DMS79 (cell line): ENCODE measurements at places on chromosomes 1 and 21.

- no peak for DNase-seq
Measured at GRCh38 chr1:28965271-28965870, 51.0 kb downstream of the EPB41 start.

- no peak for DNase-seq
Measured at GRCh38 chr1:114715952-114716303, 643 bp downstream of the NRAS start.

DNA sequence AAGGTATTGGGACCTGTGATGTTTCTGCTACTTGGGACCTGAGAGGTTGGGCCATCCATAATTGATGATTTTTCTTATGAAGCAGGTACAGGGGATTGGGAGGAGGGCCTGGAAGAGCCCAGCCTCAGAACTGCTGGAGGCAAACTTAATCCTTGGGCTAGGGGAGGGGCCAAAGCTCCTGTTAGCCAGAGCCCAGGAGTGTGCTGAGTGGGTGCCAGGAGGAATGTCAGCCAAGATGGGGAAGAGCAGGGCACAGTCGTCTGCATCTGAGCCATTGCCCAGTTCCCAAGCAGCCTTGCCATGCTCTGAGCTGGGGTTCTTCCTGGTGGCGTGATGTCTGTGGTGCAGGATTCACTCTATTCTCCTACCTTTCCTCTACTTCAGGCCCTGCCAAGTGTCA lies 5.8 kb downstream of the MAPKAPK2 start:
- DNase-seq = no peak

DNA sequence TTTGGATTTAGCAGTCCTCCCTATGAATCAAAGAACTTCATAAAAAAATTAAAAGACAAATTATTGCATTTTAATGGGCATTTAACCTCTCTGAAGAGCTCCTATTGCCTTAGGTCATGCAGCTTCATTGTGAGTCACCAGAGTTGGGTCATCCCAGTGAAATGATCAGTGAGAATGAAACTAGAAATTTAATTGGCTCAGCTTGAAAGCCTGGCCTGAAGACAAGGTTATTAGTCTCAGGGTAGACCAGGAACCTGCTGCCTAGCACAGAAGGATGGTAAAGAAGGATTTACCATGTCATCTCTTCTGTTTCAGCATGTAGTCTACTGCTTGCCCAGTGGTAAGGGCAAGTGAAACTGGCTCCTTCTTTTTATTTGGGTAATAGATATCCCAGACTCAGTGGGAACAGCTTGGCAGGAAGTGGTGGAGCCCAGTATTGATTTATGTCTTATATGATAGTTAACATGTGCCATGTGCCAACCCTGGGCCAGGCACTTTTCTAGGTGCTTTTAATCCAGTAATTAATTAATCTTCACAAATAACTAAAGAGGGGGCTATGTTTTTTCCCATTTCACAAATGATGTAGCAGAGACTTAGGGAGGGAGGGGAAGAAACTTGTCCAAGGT lies 23.6 kb downstream of the LAMC2 start:
- DNase-seq = no peak

GRCh38 chr1:181131255-181131941 lies 42.9 kb downstream of the IER5 start:
- no peak for DNase-seq

DNA sequence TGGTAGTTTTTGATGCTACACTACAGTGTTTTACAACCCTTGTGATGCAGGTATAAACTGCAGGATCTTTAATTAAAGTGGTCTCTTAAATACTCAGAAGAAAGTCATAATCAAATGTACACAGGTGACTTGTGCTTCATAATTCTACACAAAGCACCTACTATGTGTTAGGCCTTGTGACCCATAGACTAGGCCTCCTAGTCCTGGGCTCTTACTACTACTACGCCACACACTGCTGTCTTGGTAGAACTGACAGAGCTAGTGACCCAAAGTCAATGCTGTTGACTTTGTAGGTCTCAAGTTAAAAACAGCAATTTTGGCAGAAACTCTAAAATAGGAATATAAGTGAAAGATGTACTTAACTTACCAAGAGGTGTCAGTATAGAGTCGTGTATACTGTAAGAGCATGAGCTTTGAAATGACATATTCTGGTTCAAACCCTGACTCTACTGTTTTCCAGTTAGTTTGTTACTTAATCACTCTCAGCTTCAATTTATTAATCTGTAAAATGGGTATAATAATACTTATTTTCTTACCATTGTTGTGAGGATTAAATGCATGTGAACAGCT lies 48.6 kb upstream of the LMO4 start:
- DNase-seq = no peak

- no peak for DNase-seq
Measured at GRCh38 chr1:188668083-188668482, 1809.6 kb downstream of the BRINP3 start.

DNA sequence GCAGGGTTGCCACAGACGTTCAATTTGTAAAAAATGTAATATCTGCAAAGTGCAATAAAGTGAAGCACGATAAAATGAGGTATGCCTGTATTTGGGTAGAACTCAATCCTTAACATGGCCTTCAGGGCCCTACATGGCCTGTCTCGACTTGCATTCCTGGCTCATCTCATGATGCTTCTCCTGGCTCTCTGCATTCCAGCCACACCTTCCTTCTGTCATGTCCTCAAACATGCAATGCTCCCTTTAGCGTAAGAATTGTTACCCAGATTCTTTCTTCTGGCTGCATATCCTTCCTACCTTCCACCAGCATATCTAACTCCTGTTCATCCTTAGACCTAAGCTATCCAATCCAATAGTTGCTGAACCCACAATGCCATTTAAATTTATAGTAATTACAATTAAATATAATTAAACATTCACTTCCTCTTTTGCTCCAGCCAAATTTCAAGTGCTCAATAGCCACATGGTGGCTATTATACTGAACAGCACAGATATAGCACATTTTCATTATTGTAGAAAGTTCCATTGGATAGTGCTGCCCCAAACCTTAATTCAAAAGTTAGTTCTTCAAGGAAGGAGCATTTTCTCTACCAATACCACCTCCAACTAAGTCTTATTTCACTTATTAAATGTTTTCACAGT lies 32.6 kb downstream of the FGGY start:
- DNase-seq = no peak

DNA sequence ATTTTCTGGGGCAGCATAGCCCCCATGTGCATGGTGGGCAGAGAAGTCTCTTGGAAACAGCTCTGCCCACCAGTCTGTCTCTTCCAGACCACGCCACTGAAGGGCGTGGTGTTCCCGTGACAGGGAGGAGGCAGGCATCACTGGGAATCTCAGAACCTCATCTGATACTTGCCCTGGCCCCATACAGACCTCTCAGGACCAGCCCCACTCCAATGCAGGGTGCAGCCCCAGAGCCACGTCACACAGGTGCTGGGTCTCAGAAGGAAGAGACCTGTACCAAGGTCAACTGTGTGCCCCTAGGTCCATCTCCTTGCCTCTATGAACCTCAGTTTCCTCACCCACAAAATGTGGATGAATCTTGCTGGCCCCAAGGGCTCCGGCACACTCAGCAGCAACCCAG lies 7.3 kb downstream of the RAP1GAP start:
- no peak for DNase-seq

DNA sequence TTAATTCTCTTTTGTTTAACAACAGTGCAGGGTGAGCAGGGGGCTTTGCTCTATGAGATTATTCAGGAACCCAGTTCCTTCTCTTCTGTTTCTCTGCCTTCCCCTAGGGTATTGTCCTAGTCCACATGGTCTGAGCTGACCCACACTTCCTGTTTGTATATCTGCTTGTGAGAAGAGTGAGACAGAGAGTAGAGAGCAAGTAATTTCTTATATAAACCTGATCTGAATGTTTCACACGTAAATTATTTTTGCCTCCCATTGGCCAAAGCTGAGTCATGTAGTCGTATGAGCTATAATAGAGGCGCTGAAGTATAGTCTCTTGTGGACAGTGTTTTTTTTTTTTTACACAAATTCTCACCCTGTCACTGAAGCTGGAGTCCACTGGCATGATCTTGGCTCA lies 134.2 kb upstream of the SERTAD4 start:
- DNase-seq = no peak

- DNase-seq = no peak
Measured at GRCh38 chr1:31238986-31239613, 587 bp downstream of the NKAIN1 start.

DNA sequence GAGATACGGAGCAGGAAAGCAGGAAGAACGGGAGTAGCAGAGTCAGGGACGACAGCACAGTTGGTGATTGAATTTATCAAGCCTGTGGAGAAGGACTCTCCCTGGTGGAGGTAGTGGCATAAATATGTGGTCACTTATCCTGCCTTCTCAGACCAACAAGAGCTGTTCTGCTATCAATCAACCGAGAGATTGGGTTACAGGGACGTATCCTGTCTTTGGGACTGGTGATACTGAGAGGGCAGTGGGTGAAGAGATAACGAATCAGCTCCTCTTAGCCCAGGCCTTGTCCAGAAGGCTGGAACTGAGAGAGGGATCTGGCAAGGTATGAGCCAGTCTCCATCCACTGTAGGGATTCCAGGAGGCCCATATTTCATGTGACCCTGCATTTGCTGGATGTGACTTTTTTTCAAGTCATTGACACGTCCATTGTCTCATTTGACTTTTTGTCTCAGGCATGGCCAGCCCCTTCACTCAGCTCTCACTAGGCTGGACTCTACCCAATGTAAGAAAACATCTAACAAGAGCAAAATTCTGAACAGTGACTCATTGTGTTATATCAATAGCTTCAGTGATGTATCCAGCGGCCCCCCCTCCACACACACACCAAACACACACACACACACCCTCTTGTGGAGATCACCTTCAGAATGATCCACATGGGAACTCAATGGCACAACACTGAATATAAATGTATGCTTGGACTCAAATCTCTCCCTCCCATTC lies 11.3 kb downstream of the C1orf116 start:
- no peak for DNase-seq

DNA sequence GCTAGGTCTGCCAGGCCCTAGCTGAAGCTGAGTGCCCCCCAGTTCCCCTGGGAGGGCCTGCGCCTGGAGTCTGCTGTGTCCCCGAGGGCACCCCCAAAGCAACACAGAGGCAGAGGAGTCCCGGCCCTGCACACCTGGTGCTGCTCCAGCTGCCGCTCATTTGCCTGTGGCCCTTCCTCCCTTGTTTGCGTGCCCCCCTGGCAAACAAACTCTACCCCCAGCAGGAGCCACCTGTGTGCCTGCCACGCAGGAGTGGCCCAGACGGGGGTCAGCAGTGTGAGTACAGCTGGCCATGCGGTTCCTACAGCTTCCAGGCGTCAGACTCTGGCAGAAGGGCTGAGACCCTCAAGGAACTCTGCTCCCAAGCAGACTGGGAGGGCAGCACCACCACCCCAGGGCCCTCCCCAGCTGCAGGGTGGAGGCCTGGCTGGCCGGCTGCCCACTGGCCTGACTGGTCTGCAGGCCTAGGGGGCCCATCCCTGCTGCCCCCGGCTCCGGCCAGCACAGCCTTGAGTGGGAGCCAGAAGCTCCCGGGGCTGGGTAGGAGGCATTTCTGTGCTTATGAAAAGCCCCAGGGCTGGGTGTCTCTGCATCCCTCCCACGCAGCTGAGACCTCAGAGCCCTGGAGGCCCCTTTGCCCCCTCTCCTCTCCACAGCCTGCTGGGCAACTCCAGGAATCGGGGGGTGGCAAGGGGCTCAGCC lies 563 bp upstream of the TAS1R3 start:
- DNase-seq = no peak

DNA sequence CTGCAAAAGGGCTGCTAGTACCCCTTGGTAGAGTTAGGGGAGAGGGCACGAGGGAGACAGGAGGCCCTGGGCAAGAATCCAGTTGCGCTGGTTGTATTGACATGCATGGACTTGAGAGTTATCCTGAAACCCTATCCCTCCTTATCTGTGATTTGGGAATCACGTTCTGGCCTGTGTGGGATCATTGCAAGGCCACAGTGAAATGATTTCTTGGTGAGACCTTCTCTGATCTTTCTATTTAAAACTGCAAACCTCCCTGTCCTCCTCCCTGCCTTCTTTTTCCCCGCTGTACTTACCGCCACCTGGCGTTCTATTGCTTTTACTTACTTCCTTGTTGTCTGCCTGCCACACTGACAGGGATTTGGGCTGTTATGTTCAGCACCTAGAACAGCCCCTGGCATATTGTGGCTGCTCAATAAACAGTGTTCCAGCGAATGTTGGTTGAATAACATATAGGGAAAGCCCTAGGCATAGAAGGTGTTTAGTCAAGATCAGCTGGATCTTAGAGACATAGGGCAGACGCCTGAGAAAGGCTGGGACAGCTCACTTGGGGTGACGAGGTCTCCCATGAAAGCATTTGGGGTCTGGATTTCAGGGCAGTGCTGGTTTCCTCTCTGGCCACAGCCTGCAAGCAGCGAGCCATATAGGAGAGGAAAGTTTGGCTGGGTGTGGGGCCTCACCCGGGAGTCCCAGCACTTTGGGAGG lies 25.6 kb downstream of the ALPL start:
- DNase-seq = no peak

DNA sequence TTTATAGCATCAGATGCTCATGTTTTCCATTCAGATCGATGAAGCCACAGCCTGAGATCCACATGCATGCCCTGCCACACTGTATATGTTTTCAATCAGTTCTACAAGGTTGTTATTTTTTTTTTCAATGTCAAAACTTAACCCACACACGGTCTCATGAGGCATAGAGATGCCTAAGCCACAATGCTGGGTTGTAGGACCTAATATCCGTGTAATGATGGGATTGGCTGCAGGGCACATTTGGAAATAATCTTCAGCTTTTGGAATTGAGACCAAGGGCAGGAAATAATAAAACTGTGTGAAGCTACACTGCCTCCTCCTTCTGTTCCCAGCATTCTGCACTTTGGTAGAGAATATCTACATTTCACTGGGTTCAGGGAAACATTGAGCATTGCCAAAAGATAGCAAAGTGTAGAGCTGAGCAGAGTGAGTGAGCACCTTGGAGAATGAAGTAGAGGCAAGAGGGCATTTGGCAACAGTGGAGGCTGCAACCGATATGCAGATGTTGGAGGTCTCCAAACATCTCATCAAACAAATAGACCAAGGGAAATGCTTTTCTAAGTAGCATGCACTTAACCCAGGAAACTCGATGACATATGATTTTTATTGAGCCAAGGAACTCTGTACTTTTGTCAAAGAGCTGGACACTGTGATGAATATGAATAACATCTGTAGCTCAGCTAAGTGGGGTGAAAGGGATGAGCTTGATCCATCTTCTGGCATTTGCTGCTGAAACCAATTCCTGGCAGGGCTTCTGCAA lies 176.7 kb downstream of the LYPLAL1 start:
- DNase-seq = no peak

- DNase-seq = peak; percentile 99
Measured at GRCh38 chr1:39845569-39846566, 37.4 kb downstream of the TRIT1 start.

DNA sequence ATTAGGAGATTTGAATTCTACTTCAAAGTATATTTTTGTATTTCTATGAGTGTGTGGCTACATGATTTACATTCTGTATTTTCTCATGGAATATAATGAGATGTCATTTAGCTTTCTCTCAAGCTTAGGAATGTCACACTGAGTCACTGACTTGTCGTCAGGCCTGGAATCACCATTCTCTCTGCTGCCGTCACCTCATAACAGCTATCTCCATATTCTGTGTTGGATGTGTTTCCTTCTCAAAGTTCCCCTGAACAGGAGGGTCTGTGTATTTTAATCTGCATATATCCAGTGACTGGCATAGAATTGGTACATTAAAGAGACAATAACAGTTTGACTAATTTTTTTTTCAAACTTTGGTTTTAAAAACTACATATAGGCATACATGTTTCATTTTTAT lies 35.9 kb downstream of the LYPLAL1 start:
- no peak for DNase-seq

- DNase-seq = no peak
Measured at GRCh38 chr1:188517139-188517538, 1688.4 kb downstream of the PLA2G4A start.
